ENCODE measurements at places on chromosomes 1 and 21.

- no peak for DNase-seq
These were observed 1528.6 kb upstream of the TPTE start for GRCh38 chr21:8992731-8993174.

GRCh38 chr1:9250411-9251381 lies 16.1 kb downstream of the H6PD start:
- DNase-seq: no peak

GRCh38 chr1:24737368-24738117 lies 7.7 kb upstream of the CLIC4 start:
- DNase-seq: no peak

GRCh38 chr1:211928993-211929637 lies 98.6 kb upstream of the LPGAT1 start:
- DNase-seq: no peak

- no peak for DNase-seq
These were observed 3.0 kb upstream of the PPIE start for GRCh38 chr1:39735731-39736130.

DNA sequence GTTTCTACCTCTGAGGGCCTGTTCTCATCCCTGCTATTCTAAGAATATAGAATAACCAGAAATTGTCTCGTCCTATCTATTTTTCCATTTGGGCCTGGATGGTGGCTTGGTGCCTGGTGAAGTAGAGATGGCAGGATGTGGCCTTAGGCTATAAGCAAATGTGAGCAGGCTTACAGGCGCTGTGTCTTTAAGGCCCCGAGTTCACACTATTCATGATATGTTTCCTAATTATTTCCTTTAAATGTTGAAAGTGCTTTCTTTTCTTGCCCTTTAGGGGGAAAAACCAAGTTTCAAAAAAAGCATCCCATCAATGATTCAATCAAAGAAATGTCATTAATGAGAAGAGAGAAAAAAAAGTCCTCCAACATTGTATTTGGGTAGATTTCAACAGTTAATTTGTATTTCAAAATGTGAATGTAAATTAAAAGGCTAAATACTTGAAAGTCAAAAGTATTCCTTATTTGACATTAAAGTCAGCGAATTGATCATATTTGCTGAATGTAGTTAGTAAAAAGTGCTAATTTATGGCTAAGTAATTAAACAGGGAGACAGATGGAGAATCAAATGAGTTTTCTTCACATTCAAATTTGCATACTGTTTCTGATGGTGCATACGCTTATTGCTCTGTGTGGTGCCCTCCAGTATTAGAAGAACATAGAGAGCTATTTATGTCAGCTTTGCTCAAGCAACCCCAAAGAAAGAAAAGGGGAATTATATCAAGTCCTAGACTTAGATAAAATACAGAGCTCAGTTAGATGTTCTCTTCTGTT lies 34.0 kb upstream of the HUNK start:
- DNase-seq: no peak

- no peak for DNase-seq
These were observed 90.3 kb downstream of the SCMH1 start for GRCh38 chr1:41151846-41152245.

DNA sequence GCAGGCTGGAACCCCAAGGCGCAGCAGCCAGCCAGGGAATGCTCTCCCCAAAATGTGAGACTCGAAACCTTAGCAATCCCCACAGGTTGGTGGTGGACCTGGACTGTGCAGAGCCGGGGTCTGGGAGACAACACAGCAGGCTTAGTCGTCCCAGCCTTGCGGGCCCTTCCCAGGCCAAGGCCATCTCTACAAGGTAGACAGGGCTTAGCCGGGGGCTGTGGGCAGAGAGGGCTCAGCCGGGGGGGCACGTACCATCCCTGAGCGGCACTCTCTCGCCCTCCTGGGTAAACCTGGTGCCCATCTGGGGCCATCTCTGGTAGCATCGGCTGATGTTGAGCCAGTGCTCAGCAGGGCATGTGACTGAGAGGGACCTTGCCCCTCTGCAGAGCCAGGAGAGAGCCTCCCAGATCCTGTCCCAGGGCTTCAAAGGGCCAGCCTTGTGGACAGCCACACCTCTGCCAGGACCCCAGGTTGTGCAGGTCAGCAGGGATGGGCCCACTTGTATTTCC lies 2.2 kb upstream of the ACTRT2 start:
- DNase-seq: no peak

All from NCI-H446 treated with DMSO at 0.1 percent for 48 hours (cell line).